B cell (primary cell): ENCODE measurements at places on chromosomes 6 and 20.
A peak's percentile ranks its signal among the peaks of the same experiment; 100 is the strongest.

- H3K4me3 ChIP-seq: no peak overlapping the region
- no peaks in the 10 kb centered on the region for H3K27me3 ChIP-seq
- H3K4me1 ChIP-seq: peaks cover 9% of the 10 kb centered on the region
- DNase-seq: peak; percentile 59
Observed at GRCh38 chr6:111487661-111488060, 4.6 kb upstream of the REV3L start.

DNA sequence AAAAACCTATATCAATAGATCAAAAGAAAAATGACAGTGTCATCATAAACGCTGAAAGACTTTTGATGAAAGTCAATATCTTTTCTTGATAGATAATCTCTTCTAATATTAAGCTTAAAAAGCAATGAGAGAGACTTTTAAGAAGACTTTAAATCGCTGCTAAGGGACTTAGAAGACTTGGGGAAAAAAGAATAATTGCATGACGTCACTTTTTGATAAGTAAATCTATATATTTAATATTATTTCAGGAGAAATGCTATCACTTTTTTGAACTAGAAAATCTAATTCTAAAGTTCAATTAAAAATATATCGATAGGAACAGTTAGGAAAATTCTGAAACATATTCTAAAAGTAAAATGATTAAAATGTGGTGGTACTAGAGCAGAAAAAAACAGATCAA, 78.7 kb upstream of the TSHZ2 start:
- H3K36me3 ChIP-seq: no peaks in the 10 kb centered on the region
- DNase-seq: no peak
- H3K27me3 ChIP-seq: no peaks in the 10 kb centered on the region
- no peaks in the 10 kb centered on the region for H3K4me1 ChIP-seq
- H3K27ac ChIP-seq: no peak overlapping the region

DNA sequence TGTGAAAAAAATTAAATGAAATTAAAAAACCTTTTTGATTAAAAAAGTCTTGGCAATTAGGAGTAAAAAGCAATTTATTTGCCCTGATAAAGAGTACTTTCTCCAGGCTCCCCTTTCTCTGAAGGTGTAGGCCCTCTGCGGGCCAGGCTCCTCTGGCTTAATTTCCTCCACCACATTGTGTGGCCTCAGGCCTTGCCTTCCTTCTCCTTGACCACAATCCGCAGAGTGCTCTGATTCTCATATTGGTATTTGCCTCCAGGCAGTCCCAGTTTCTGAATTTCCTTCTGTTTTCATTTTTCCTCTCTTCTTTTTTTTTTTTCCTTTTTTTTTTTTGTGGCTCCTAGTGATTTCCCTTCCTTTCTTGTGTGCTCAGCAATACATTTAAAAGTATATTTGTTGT, 96.4 kb downstream of the AIG1 start:
- no peak overlapping the region for H3K4me3 ChIP-seq
- H3K36me3 ChIP-seq: no peaks in the 10 kb centered on the region
- H3K27ac ChIP-seq: no peak overlapping the region
- no peaks in the 10 kb centered on the region for H3K27me3 ChIP-seq
- H3K4me1 ChIP-seq: no peaks in the 10 kb centered on the region

DNA sequence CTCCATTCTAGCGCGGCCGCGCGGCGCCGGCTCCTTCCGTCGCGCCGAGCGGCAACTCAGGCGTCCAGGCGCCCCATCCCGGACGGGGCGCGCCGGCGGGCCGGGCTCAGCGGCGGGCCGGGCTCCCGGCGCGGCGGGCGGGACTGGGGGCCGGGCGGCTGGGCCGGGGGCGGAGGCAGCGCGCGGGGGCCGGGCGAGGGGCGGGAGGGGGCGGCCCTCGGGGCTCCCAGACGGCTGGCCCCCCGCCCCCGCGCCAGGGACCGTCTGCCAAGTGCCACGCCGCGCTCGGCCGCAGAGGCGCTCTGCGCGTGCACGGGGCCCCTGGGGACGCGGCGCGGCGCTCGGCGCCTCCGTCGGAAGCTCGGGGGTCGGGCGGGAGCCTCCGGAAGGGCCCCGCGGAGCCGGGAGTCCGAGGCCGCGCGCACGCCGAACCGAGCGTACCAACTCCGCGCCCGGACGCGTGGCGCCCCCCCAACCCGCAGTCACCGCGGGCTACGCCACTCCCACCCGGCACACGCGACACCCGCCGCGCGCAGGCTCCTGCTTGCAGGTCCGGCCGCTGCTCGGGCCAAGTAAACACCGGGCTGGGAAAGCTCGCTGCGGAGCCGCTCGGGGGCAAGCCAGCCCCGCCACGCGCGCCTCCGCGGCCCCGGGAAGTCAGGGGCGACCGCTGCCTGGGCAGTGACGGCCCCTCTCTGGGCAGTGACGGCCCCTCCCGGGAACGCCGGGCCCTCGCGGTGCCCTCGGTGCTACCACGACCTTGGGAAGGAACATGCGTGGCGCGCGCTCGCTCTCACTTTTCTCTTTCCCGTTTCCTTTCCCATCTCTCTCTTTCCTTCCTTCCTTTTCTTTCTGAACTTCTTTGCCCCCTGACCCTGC, at the start of gene PREX1:
TSS of gene PREX1 (minus strand) at position 145 of the 879 bp plus-strand sequence. CDS start at position 6, 139 bp downstream.
- peak within 1 kb of the TSS; percentile 73 for H3K4me3 ChIP-seq
- DNase-seq: peak; percentile 93
- H3K27ac ChIP-seq: peak within 1 kb of the TSS; percentile 38

DNA sequence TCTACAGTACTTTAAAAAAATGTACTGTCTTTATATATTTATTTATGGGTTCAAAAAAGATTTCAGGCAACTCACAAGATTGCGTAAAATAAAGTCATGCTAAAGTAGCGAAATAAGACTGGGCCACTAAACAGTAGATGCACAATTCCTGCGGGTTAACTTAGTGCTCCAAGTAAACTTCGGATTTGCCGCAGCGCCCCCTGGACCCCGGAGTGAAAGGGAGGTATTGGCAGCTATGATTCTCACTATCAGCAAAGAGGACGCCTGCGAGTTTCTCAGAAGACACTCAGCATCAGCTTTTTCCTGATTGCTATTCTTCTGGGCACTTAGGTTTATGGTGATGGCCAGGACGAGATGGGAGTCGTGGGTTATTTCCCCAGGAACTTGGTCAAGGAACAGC, 1.4 kb downstream of the OTOR start:
- no peaks in the 10 kb centered on the region for H3K27me3 ChIP-seq
- H3K36me3 ChIP-seq: no peaks in the 10 kb centered on the region
- no peak overlapping the region for H3K27ac ChIP-seq
- no peak overlapping the region for H3K4me3 ChIP-seq
- H3K4me1 ChIP-seq: no peaks in the 10 kb centered on the region

DNA sequence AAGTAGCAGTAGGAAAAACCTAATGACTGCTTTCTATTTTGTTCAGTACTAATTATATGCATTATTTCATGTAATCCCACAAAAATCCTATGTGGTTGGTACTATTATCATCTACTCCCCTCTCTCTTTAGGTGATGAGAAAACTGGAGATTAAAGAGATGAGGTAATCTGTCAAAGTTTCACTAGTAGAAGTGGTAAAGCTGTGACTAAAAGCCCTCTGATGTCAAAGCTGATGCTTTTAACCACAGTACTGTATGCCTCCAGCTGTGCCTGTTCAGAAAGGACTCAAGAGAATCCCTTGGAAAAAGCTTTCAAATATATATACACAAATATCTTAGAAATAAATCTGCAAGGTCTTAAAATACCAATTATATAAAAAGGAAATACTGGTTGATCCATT, 38.0 kb downstream of the PHIP start:
- peaks cover 5% of the 10 kb centered on the region for H3K4me1 ChIP-seq
- H3K27ac ChIP-seq: no peak overlapping the region
- H3K36me3 ChIP-seq: peaks cover 24% of the 10 kb centered on the region
- no peak for DNase-seq

- no peaks in the 10 kb centered on the region for H3K4me1 ChIP-seq
- no peak overlapping the region for H3K4me3 ChIP-seq
- no peak for DNase-seq
- no peaks in the 10 kb centered on the region for H3K36me3 ChIP-seq
- H3K27me3 ChIP-seq: no peaks in the 10 kb centered on the region
Observed at GRCh38 chr20:61321481-61321880, 69.4 kb downstream of the CDH4 start.

GRCh38 chr6:73176057-73176456, 49.2 kb downstream of the KHDC1L start:
- H3K4me3 ChIP-seq: no peak overlapping the region
- H3K4me1 ChIP-seq: peaks cover 29% of the 10 kb centered on the region
- no peaks in the 10 kb centered on the region for H3K36me3 ChIP-seq
- H3K27me3 ChIP-seq: no peaks in the 10 kb centered on the region
- DNase-seq: no peak

GRCh38 chr6:36067374-36068011, 39.9 kb downstream of the MAPK14 start:
- no peaks in the 10 kb centered on the region for H3K36me3 ChIP-seq
- H3K4me3 ChIP-seq: no peak overlapping the region
- no peak for DNase-seq
- no peak overlapping the region for H3K27ac ChIP-seq

- no peaks in the 10 kb centered on the region for H3K27me3 ChIP-seq
- no peak for DNase-seq
- no peaks in the 10 kb centered on the region for H3K36me3 ChIP-seq
- no peak overlapping the region for H3K4me3 ChIP-seq
Observed at GRCh38 chr6:15524861-15525401, 137.9 kb downstream of the DTNBP1 start.

GRCh38 chr20:15200147-15200565, 862.7 kb upstream of the FLRT3 start:
- H3K27ac ChIP-seq: no peak overlapping the region
- no peak for DNase-seq
- no peaks in the 10 kb centered on the region for H3K27me3 ChIP-seq
- H3K36me3 ChIP-seq: no peaks in the 10 kb centered on the region

- H3K27ac ChIP-seq: no peak overlapping the region
- no peaks in the 10 kb centered on the region for H3K36me3 ChIP-seq
- H3K4me1 ChIP-seq: peaks cover 43% of the 10 kb centered on the region
- DNase-seq: no peak
Observed at GRCh38 chr6:15356179-15356578, 110.3 kb downstream of the JARID2 start.

DNA sequence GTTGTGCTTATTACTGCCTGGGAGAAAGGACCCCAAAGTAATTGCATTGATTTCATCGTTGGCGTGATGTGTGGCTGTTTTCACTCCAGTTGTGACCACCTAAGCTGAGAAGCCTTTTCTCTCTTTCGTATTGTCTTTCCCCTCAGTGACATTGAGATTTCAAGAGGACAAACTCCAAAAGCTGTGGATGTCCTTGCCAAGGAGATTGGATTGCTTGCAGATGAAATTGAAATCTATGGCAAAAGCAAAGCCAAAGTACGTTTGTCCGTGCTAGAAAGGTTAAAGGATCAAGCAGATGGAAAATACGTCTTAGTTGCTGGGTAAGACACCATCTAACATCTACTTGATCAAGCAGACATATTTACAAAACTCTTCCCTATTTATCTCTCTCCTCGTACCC, 60.5 kb downstream of the MTHFD1L start:
- H3K27me3 ChIP-seq: no peaks in the 10 kb centered on the region
- H3K4me1 ChIP-seq: peaks cover 14% of the 10 kb centered on the region
- H3K36me3 ChIP-seq: peaks cover 9% of the 10 kb centered on the region
- no peak overlapping the region for H3K4me3 ChIP-seq
- DNase-seq: no peak

DNA sequence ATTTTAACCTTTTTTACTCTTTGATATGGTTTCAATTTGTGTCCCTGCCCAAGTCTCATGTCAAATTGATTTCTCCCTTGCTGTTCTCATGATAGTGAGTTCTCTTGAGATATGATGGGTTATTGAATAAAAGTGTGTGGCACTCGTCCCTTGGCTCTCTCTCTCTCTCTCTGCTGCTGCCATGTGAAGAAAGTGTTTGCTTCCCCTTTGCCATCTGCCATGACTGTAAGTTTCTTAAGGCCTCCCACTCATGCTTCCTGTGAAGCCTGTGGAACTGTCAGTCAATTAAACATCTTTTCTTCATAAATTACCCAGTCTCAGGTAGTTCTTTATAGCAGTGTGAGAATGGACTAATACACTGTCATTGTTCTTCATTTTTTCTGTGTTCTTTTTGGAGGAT, 48.5 kb downstream of the LIN28B start:
- no peaks in the 10 kb centered on the region for H3K36me3 ChIP-seq
- no peaks in the 10 kb centered on the region for H3K4me1 ChIP-seq
- H3K27ac ChIP-seq: no peak overlapping the region
- no peaks in the 10 kb centered on the region for H3K27me3 ChIP-seq

DNA sequence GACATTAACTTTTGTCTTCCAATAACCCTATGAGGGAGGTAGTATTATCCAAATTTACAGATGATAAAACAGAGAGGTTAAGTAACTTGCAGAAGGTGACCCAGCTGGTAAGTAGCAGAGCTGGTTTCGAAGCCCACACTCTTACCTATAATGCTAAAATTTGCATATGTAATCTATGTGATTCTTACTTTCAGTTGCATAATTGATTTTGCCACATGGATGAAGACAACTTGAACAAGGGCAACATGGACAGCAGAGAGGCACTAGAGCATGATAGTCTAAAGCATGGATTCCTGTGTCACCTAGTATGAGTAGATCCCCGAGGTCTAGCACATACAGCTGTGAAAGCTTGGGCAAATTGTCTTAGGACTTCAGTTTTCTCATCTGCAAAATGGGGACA, 117.6 kb upstream of the DTNBP1 start:
- no peaks in the 10 kb centered on the region for H3K27me3 ChIP-seq
- no peaks in the 10 kb centered on the region for H3K36me3 ChIP-seq
- H3K4me3 ChIP-seq: no peak overlapping the region
- H3K27ac ChIP-seq: no peak overlapping the region
- no peaks in the 10 kb centered on the region for H3K4me1 ChIP-seq

GRCh38 chr6:29502181-29502580, 14.4 kb upstream of the MAS1L start:
- no peaks in the 10 kb centered on the region for H3K27me3 ChIP-seq
- H3K27ac ChIP-seq: no peak overlapping the region
- no peaks in the 10 kb centered on the region for H3K36me3 ChIP-seq

DNA sequence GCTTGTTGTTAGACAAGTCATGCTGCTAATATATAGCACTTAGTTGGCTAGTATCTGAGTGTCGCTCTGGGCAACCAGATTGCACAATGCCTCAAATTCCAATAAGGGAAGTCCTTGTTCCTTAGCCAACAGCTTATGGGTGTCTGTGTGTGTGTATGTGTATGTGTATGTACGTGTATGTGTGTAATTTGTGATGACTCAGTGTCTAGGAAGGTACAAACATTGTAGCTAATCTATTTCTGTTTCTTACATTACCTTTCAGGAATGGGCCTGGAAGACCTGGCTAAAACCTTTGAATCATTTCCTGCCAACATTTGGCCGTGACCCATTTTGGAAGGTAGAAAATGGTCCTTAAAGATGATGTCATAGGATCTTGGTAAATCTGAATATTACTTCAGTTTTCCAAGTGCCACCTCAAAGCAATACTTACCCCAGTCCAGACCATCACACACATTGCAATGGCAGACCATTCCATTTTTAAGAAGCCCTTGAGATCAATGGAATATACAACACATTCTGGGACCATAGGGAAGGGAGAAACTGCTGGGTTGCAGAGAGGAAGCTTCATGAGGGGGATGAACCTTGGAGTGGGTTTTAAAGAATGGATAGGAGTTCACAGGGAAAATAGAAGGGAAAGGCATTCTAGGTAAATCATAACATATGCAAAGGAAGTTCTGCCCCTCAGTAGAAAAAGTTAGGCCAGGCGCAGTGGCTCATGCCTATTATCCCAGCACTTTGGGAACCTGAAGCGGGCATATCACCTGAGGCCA, 25.1 kb downstream of the NEDD9 start:
- DNase-seq: peak; percentile 12
- H3K4me3 ChIP-seq: no peak overlapping the region
- H3K36me3 ChIP-seq: no peaks in the 10 kb centered on the region
- H3K4me1 ChIP-seq: peaks cover 5% of the 10 kb centered on the region

- H3K36me3 ChIP-seq: no peaks in the 10 kb centered on the region
- no peak for DNase-seq
- no peak overlapping the region for H3K4me3 ChIP-seq
- H3K4me1 ChIP-seq: no peaks in the 10 kb centered on the region
Observed at GRCh38 chr6:155216312-155217046, 47.3 kb upstream of the CLDN20 start.

GRCh38 chr6:25911351-25911750, 19.1 kb downstream of the SLC17A2 start:
- H3K4me3 ChIP-seq: no peak overlapping the region
- no peak for DNase-seq
